ENCODE measurements at places on chromosomes 11 and 22. TPM values are rescaled to one million over a fixed set of nuclear protein-coding genes. Genes with fewer than 3 reads are reported as not detected.

Gene TYR
- total RNA-seq: not detected

Gene CEP126
- 15.1 TPM for total RNA-seq

Gene ANGPTL5
- total RNA-seq: 0.34 TPM

Gene PHF21B
- 11.9 TPM for total RNA-seq

Gene USP35
- total RNA-seq: 19.6 TPM

Measured in dorsolateral prefrontal cortex (tissue), 122 donors.